Gastroesophageal sphincter (tissue), 4 donors: ENCODE measurements at places on chromosomes 4 and X.
A peak's percentile ranks its signal among the peaks of the same experiment; 100 is the strongest.

GRCh38 chrX:150542846-150543229 lies 25.6 kb upstream of the MTM1 start:
- ATAC-seq, result no peak

DNA sequence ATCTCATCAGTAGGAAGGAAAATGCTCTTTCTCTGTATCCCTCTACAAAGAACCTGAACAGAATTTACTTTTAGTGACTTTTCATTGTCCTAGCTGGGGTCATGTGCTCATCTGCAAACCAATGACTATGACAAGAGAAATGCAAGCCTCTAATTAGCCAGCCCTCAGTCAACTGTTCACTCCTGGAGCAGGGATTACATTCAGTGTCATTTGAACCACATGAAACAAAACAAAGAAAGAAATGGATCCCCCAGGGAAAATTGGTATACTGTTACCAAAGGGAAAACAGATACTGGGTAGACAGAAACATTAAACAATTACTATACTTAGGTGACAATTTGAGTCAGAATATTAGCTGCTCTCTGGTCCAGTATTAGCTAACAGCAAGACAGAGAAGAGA lies 173.6 kb downstream of the RCHY1 start:
- no peak for ATAC-seq

GRCh38 chr4:140955641-140956040 lies 177.6 kb downstream of the RNF150 start:
- no peak for ATAC-seq

DNA sequence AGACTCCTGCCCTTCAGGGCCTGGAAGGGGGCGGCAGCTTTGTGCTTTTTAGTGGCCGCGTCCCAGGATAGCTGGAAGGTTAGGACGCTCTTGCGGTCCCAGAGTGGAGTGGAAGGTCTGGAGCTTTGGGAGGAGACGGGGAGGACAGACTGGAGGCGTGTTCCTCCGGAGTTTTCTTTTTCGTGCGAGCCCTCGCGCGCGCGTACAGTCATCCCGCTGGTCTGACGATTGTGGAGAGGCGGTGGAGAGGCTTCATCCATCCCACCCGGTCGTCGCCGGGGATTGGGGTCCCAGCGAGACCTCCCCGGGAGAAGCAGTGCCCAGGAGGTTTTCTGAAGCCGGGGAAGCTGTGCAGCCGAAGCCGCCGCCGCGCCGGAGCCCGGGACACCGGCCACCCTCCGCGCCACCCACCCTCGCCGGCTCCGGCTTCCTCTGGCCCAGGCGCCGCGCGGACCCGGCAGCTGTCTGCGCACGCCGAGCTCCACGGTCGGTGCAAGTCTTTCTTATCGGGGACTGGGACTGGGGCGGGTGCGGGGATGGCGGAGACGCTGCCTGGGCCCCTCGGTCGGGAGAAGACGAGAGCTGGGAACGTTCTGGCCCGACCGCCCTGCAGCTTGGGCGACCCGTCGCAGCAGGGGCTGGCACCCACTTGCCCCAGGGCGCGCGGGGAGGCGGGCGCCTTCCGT lies at the start of gene EDNRA:
EDNRA (plus strand) TSS at position 207 of the 686 bp plus-strand sequence. CDS start 4,585 bp downstream, outside the sequence.
- ATAC-seq, result peak; percentile 34

DNA sequence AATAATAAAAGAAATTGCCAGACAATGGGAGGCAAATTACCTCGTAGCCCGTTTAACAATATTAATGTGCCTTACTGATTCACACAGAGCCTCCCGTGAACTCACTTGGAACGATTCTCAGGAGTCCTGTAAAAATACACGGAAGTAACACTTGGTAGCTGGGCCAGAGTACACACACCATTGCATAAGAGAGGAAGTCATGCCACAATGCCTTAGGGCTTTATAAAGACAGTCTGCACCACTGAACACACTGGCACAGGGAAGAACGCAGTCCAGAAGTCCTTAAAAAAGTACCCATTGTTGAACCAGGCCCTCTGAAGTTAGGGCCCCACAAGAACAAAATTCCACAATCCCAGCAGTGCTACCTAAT lies 15.1 kb downstream of the SLC2A9 start:
- peak; percentile 88 for ATAC-seq

GRCh38 chr4:76302826-76303438 lies 3.6 kb upstream of the STBD1 start:
- no peak for ATAC-seq

- peak; percentile 32 for ATAC-seq
Observed at GRCh38 chr4:110484767-110485166, 8.8 kb downstream of the ENPEP start.

GRCh38 chrX:118883994-118884393 lies 60.4 kb downstream of the ZCCHC12 start:
- no peak for ATAC-seq

DNA sequence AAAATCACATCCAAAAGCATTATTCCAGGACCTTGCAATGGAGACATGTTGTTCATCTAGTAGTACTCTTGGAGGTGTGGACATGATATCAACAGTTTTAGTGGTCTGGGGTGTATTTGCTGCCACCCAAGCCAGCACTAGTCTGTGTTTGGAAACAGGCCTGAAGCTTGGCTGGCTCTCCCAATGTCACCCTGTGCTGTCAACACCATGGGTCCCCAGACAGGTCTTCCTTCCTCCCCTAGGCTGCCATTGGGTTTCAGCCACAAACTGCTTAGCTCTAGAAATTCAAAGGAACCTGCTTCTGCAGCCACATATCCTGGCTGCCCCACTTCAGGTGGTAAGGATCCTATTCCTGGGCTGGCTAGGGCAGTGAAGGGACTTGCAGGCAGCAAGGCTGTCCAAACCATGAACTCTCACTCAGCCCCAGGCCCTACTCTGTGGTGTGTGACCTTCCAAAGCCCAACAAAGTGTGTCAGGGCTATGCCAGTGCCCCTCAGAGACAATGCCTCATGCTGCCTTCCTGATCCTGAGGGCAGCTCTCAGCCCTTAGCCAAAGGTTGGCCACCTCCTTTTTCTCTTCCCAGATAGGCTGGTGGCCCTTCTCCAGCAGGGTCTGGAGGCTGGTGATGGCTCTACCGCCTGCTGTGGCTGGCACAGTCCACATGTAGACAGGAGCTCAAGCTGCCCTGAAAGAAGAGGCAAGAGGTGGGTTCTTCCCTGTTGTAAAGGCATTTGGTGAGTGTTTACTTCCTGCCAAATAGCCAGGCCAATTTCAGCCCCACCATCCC lies 18.3 kb downstream of the AMER1 start:
- ATAC-seq, result no peak

GRCh38 chr4:182955411-182955810 lies 38.2 kb upstream of the DCTD start:
- ATAC-seq, result no peak

GRCh38 chr4:184479516-184479950 lies 5.2 kb upstream of the IRF2 start:
- no peak for ATAC-seq

DNA sequence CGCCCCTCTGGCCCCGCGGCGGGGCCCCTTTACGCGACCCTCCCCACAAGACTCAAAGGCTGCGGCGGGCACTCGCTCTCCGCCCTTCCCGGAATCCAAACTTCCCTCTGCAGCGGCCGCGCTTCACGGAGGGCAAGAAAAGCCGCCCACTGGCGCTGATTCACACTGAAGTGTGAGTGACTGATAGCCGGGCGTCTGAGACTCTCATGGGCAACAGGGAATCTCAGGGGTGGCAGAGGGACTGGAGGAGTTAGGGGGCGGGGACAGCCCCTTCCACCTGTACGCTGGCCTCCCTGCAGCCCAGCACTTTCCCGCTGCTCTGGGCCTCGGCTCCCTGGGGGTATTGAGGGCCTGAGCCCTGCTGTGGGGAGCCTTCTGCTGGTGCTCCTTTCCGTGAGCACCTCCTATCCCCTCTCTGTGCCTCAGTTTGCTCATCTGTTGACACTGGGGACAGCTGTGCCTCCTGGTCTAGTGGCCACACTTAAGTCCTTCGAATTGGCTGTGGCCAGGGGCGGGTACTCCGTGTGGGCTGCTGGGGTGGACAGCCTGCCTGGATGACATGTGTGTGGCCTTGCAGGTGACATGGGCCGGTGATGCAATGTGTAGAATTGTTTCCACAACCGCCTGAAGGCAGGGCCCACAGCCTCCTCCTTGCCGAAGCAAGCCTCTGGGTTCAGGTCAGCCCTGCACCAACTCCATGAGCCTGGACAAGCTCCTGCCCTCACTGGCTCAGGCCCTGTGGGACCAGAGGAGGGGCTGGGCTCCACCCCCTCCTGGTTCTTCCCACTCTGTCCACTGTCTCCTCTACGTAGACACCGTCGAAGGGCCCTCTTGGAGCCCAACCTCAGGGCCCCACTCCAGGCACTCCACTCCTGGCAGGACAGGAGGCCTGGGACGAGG lies 951 bp downstream of the SH3BP2 start:
- ATAC-seq, result peak; percentile 8

DNA sequence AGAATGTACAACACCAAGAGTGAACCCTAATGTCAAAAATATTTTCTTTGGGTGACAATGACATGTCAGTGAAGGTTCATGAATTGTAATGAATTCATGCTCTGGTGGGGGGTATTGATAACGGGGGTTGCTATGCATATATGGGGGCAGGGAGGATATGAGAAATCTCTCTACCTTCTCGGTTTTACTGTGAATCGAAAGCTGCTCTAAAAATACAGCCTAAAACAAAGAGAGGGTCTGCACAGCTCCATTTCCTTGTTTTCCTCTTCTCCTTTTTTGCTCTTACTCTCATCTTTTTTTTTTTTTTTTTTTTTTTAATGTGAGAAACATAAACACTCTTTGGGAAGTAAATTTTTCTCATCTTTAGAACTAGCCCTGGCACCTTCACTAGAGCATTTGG lies 85.8 kb downstream of the DCTD start:
- ATAC-seq, result no peak

GRCh38 chr4:87006426-87006675 lies 71.5 kb downstream of the AFF1 start:
- ATAC-seq, result no peak

- no peak for ATAC-seq
Observed at GRCh38 chr4:147488556-147488955, 7.7 kb downstream of the EDNRA start.

DNA sequence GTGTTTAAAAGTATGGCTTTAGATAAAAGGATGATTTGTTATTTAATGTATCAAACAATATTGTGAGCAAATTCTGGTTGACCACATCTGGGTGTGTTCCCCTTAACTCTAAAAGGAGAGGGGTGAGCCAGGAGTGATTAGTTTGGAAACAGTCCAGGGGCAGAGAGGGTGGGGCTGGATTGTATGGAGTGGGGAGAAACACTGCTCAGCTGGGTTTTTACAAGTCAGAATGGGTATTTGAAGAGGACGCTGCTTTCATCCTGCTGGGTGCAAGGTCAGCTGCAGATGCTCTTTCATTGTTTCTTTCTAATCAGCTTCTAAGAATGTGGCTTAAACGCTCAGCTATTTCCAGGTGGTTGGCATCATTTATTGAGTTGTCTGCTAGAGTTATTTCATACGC lies 82.8 kb upstream of the LIMCH1 start:
- ATAC-seq, result no peak
